ENCODE measurements at places on chromosomes 3 and 15. TPM values are rescaled to one million over a fixed set of nuclear protein-coding genes. Genes with fewer than 3 reads are reported as not detected.

RMDN3 gene
- total RNA-seq, result 24.4 TPM

TRANK1 gene
- 2.6 TPM for total RNA-seq

ADAMTS9 gene
- total RNA-seq, result 0.92 TPM

DNAJA4 gene
- total RNA-seq, result not detected

MINAR1 gene
- total RNA-seq, result 0.54 TPM

FOXL2NB gene
- total RNA-seq, result 0.89 TPM

IL17RE gene
- 1.1 TPM for total RNA-seq

HIGD2B gene
- not detected for total RNA-seq

LSG1 gene
- total RNA-seq, result 30.6 TPM

CIP2A gene
- 22.4 TPM for total RNA-seq

XRN1 gene
- 3.4 TPM for total RNA-seq

EFCC1 gene
- 0.03 TPM for total RNA-seq

SNURF gene
- 7.0 TPM for total RNA-seq

TOPBP1 gene
- 28.4 TPM for total RNA-seq

GXYLT2 gene
- 1.6 TPM for total RNA-seq

PARP15 gene
- not detected for total RNA-seq

TRIM71 gene
- total RNA-seq, result not detected

MKRN2OS gene
- total RNA-seq, result not detected

NIPA2 gene
- total RNA-seq, result 115 TPM

CFAP91 gene
- total RNA-seq, result 0.40 TPM

ZFYVE19 gene
- total RNA-seq, result 19.7 TPM

KNG1 gene
- 0.07 TPM for total RNA-seq

MME gene
- total RNA-seq, result not detected

TOP2B gene
- 62.0 TPM for total RNA-seq

Measured in A549 treated with CORT108297 at 1 μM for 4 hours (cell line).